ENCODE measurements at places on chromosomes 11 and 22. TPM values are rescaled to one million over a fixed set of nuclear protein-coding genes. Genes with fewer than 3 reads are reported as not detected.
A peak's percentile ranks its signal among the peaks of the same experiment; 100 is the strongest.

GRCh38 chr22:26713823-26714449 lies 56.5 kb downstream of the MIAT start:
- DNase-seq = no peak

DNA sequence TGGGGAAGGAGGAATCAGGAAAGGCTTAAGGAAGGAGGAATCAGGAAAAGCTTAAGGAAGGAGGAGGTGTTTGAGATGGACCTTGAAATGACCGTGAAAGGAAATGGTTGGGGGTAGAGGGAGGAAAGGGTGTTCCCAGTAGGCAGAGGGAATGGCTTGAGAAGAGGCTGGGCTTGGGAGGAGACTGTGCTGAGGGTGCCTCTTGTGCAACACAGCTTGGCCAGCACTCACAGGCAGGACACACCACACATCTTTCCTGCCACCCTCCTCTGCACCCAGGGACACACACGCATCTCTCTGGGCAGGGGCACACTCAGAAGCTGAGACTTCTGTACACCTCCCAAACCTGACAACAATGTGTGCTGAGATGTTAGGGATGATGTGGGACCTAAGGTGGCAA lies 151.4 kb downstream of the FBXO7 start:
- no peak for DNase-seq

DNA sequence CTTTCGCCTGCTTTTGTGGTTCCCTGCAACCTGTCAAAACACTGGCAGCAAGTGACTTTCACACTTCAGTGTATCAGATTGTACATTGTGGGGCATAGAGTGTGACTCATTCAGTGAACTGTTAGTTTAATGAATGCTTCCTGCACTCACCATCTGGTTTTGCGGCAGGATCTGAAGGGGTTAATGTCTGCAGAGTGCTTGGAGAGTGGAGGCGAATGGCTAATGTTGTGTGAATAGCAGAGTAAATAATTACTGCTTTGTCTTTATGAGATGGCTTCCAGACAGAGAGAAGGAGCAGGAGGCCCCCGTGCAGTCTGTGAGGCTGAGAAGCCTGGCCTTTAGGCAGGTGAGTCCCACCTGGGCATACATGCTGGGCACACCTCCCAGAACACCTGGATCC lies 454.3 kb upstream of the KIRREL3 start:
- peak; percentile 65 for DNase-seq

DNA sequence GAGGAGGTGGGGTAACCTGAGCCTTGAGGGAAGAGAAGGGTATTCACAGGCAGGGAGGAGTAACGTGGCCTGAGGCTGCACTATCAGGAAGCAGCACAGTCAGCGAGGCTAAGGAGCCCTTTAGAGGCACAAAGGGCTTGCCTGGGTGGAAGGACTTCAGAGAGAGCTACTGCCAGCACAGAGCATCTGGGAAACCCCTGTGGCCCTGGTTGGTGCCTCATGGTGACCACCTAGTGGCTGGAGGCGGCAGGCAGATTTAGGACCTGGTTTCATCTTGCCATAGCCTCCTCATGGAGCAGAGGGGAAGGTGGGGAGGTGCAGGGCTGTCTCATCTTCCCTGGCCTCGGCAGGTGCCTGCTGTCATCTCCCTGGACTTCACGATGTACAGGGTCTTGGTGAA lies 64.5 kb downstream of the MPPED1 start:
- peak; percentile 84 for DNase-seq

DNA sequence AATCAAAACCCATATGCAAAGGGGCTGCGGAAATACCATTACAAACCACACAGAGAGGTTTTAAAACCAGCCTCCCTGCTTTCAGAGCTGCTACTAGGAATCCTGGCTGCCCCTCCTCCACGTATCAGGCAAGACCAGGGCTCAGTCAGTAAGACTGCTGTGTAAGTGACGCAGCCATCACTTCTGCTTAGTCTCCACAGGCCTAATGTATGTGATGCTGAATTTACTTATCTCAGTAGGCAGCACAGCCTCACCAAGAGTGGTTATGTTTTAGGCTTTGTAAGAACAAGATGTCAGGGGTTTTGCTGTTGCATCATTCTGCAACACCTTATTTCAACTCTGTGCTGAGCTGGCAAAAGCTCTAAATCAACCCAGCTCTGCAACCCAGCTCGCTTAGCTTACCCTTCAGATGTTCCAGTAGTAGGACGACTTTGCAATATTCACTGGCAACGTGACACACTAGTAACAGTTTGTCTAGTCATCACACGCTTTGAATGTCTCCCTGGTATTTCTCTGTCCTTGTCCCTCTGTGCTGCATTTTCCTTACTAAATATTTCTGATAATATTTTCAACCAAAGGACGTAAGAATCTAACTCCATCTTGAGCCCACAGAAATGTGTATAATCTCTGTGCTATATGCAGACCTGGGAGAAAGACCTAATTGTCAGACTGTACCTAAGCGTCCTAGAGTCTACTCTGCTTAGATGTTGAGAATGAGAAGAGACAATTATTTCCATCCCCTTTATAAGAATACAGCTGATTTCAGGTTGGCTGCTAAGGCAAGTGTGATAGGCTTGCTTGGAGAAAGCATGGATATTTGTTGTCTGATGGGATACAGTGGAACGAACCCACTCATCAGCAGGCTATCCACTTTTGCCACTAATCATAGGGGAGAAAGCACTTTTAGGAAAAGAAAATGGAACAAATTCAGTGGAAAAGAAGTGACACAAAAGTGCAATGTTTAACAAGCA lies 72.2 kb downstream of the LARGE2 start:
- peak; percentile 84 for DNase-seq

Gene RAB39A
- total RNA-seq = 4.8 TPM
